ENCODE measurements at places on chromosomes 5 and 9.

DNA sequence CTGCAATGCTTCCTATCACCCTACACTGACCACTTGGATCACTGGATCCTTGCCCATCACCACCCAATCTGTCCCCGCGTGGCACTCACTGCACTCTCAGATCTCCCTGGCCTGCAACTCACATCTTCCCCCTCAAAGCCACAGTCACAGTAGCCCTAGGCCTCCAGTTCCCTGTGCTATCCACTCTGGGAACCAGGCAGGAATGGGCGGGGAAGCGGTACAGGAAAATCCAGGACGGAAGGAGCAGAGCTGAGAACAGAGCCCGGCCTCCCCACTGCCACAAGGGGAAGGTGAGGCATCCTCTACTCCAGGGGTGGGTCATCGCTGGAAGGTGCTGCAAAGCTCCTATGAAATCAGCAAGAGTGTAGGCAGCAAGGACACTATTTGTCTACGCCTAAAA, 102.6 kb downstream of the ESM1 start:
- DNase-seq = no peak

DNA sequence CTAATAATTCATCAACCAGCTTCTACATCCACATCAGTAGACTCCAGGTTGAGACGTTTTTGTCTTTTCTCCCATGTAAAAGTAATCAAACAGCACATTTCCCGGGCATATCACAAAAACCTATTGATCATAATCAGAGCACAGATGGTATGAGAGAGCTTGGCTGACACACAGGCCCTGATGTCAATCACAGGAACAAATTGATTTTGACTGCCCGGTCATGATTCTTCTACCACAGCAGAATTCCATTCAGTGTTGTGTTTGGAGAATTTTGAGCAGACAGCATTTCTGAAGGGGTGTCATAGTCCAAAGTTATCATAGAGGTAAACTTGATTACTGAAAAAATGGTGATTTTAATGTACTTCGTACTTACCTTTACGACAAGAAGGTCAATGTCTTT, 351.1 kb downstream of the ZSWIM6 start:
- DNase-seq = no peak

DNA sequence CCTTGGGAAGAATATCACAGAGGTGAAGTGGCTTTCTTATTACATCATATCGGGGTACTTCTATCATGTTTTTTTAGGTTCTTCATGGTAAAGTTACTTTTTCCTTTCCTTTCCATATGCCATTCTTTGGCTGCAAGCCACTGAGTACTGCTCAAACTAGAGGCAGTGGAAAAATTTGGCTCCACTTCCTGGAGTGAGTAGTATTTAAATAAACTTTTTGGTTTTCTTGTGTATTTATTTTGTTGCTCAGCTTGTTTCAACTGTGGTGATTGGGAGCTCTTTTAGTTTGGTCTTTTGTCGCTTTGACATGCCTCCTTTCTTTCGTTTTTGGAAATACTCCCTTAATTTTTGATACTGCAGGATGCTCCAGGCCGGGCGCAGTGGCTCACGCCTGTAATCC, 69.8 kb downstream of the WDR70 start:
- DNase-seq = no peak

- DNase-seq = no peak
These were observed 324.9 kb upstream of the IRX4 start for GRCh38 chr5:2207416-2208238.

- DNase-seq = no peak
These were observed 193.7 kb downstream of the PIK3R1 start for GRCh38 chr5:68409259-68409658.

- no peak for DNase-seq
These were observed 484.0 kb downstream of the GADD45G start for GRCh38 chr9:90088856-90089255.

DNA sequence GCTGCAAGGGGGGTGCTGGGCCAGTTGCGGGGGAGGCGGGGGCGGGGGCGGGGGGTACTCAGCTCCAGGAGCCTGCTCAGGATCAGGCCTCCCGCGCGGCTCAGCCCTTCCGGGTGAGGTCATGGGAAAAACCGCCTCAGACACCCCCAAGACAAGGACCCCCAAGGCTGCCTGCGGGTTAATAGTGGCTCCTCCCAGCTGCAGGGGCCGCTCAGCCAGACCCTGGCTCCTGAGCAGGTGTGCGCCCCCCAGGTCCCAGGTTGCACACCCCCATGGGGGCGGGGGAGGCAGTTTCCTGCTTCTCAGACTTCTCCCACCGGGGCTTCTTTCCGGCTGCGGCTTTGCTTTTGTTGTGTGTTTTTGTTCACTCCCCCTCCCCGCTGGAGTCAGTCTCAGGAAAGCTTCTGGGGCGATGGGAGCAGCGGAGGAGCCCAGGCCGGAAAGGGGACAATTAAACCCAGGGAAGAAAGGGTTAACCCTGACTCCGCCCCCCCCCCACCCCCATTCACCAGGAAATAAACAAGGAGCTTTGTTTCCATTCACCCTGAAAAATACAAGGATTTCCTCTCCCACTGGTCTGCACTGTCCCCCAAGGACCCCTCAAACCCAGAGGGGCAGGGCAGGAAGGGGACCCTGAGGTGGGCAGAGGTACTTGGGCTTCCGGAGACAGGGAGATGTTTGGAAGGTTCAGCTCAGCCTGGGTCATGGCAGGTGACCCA, 42.3 kb upstream of the NOTCH1 start:
- DNase-seq = no peak

DNA sequence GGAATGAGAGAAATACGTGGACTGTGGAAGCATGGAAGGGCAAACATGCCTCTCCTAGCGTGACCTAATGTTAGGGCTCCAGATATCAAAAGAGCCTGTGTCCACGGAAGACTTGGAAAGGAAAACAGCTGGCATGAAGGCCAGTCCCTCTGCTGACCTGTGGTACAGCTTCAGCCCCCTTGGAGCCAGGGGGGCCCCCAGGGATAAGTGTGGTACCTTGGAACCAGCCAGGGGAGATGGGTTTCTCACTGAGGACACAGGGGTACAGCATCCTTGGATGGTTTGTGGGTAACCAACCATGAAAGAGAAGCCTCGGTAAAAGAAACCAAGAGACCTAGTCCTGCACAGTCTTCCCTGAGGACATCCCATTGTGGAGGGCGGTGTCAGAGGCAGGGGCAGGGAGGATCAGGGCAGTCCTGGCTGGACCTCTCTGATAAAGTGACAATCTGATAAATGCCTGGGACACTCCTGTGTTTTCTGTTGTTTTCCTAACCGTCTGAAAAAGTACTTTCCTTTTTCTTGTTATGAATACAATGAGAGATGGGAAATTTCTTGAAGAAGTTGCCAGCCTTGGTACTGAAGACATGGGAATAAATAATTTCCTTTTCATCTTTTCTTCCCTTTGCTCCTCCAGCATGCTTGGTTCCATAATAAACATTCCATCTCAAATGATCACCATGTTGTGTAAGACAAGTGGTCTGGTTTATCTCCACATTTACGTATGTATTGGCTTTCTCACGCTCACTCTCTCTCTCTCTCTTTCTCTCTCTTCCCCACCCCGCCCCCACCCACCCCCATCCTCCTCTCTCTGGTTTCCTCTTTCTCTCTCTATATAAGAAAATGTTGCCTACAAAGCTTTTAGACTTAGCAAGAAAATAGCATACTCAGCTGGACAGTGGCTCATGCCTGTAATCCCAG, 102.1 kb downstream of the SUSD1 start:
- no peak for DNase-seq

- DNase-seq = no peak
These were observed 452.9 kb upstream of the DMAC1 start for GRCh38 chr9:8252445-8252844.

GRCh38 chr5:15431923-15432322, 68.1 kb upstream of the FBXL7 start:
- DNase-seq = no peak

DNA sequence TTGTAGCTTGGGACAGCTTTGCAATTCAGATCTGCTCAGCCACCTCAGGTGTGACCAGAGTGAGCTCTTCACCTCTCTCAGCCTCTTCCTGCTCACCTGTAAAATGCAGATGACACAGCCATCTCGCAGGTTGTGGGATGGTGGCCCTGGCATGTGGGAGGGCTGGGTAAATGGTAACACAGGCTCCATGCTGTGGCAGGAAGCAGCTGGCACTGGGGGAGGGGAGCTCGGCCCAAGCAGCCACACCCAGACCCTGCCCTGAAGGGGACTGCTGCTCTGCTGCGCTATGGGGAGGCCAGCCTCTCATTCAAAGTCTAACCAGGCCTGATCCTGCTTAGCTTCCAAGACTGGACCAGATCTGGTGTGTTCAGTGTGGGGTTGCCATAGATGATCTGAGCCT, 24.1 kb downstream of the PHF2 start:
- no peak for DNase-seq

DNA sequence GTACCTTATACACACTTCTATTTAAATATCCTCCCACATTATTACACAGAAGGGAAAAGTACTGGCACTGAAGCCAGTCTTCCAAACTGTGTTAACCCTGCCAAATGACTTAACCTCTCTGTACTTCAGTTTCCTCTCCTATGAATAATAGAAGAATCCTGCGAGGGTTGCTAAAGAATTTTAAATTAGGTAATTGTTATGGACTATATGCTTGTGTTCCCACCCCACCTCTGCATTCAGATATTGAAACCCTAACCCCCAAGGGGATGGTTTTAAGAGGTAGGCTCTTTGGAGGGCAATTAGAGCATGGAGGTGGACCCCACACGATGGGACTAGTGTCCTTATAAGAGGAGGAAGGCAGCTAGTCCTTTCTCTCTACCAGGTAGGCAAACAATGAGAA, 72.7 kb downstream of the TTLL11 start:
- no peak for DNase-seq

GRCh38 chr5:3339798-3340115, 255.9 kb upstream of the IRX1 start:
- no peak for DNase-seq

DNA sequence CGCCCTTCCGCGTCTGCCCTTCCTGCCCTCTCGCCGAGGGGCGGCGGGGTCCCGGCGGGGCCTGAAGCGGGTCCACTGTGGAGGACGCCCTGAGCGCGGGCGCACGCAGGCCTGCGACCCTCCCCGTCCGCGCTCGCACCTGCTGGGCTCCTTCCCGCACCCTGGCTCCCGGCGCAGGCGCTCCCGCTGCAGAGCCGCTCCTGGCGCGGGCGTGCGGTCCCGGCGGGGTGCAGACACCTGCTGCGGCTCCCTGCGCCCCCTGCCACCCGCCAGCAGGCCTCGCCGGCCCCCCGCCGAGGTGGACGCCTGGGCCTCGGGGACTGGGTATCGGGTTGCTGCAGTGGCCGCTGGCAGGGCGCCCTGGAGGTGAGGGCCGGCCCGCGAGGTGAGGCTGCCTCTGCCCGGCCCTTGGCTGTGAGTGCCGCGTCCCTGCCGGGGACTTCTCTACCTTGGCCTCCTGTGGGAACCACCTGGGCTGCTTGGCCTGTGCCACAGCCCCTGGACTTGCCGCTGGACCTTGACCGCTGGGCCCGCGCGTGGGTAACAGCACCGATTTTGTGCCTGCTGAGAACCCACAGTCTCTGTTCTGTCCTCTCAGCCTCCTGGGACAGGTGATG, 627 bp downstream of the ARRDC1 start:
- no peak for DNase-seq

DNA sequence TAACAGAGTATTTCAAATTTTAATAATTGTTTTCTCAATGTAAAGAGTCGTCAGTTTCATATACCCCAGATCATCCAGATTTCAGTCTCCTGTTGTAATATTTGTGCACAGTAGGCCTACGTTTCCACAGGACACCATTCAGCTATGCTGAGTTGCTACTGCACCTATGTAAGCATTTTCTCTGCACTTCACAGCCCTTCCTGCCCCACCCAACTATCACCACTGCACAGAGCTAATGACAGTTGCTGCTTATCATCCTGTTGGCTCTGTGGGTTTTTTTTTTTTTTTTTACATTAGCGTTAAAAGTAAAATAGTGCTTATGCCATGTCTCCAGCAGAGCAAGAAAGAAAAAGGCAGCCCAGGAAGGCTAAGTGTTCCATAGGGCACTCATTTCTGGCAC, 5.9 kb upstream of the PRKACG start:
- DNase-seq = no peak

DNA sequence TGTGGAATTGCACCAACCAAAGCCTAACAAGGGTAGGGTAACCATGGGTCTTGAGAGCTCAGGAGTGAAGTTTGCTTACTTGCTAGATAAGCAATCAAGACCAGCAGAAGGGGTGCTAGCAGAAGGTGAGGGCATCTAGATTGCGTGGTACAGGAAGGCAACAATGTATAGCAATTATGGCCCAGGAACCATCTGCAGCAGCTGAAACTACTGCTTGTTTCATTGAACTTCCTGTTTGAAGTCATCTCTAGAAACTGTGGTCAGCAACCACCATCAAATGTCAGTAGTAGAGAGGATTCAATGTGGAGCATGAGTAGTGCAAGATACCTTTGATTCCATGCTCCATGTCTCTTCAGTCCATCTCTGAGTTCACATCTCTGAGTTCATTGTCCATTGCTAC, 462.1 kb upstream of the GRAMD2B start:
- no peak for DNase-seq

- no peak for DNase-seq
These were observed 1556.5 kb upstream of the C9orf72 start for GRCh38 chr9:29129763-29130162.

DNA sequence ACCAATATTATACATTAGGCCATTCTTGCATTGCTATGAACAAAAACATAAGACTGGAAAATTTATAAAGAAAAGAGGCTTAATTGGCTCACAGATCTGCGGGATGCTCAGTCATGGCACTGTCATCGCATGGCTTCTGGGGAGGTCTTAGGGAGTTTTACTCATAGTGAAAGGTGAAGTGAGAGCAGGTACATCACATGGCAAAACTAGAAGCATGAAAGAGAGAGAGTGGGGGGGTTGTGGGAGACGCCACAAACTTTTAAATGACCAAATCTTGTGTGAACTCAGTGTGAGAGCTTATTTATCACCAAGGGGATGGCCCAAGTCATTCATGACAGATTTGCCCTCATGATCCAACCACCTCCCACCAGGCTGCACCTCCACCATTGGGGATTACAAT, 398.3 kb upstream of the EDIL3 start:
- DNase-seq = no peak

- no peak for DNase-seq
These were observed 883.6 kb upstream of the C9orf72 start for GRCh38 chr9:28456861-28457260.

GRCh38 chr9:87684627-87685219, 41.2 kb upstream of the CTSL start:
- DNase-seq = no peak

DNA sequence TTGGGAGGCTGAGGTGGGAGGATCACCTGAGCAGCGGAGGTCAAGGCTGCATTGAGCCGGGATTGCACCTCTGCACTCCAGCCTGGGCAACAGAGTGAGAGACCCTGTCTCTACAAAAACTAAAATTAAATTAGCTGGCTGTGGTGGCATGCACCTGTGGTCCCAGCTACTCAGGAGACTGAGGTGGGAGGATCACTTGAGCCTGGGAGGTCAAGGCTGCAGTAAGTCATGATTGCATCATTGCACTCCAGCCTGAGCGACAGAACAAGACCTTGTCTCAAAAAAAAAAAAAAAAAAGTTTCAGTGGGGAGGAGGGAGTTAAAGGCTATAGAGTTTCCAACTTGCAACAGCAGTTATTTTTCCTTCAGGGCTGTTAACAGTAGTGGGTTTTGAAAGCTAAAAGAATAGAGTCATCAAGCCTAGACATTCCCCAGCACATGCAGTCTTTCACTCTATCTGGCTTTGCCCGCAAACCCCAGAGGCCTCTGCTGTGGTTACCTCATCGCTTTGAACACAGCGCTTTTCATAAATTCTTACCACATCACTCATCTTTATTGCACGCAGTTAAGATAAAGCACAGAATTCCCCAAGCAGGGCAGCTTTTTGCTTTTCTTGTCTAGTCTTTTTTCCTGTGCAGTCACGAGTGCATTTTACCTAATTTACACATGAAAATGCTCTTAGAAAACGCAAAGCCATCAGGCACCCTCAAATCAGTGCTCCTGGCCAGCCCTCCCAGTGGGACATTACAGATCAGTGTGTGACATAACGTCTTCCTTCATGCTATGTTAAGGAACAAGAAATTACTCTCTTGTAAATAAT, 8.7 kb upstream of the SLC2A8 start:
- DNase-seq = peak; percentile 87
